ENCODE measurements at places on chromosomes 3 and 15. TPM values are rescaled to one million over a fixed set of nuclear protein-coding genes. Genes with fewer than 3 reads are reported as not detected.
A peak's percentile ranks its signal among the peaks of the same experiment; 100 is the strongest.

DNA sequence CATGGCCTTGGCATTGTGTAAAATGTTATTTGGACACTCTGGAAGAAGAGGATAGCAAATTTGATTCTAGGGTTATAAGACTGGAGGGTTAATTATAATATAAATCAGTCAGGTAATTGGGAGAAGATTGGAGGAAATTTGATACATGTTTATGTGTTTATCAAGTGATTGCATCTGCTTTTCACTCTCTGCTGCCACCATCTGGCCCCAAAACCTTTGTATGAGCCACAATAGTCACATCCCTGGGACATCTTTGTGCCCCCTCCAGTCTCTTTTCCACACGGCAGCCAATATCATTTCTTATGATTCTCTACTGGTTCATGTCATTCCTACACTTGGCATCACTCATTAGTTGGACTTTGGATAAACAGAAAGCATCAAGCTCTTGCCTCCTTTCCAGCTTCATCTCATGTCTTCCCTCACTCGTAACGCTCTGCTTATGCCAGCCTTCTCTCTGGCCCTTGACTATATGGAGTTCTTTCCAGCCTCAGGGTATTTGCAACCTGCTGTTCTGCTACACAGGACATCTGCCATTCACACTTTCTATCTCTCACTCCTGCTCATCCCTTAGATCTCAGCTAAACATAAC lies 602.3 kb upstream of the SUCLG2 start:
- H3K27ac ChIP-seq, result no peak overlapping the region
- H3K36me3 ChIP-seq, result no peaks in the 10 kb centered on the region
- no peaks in the 10 kb centered on the region for H3K4me1 ChIP-seq
- DNase-seq, result peak; percentile 47
- peaks cover 3% of the 10 kb centered on the region for H3K27me3 ChIP-seq

DNA sequence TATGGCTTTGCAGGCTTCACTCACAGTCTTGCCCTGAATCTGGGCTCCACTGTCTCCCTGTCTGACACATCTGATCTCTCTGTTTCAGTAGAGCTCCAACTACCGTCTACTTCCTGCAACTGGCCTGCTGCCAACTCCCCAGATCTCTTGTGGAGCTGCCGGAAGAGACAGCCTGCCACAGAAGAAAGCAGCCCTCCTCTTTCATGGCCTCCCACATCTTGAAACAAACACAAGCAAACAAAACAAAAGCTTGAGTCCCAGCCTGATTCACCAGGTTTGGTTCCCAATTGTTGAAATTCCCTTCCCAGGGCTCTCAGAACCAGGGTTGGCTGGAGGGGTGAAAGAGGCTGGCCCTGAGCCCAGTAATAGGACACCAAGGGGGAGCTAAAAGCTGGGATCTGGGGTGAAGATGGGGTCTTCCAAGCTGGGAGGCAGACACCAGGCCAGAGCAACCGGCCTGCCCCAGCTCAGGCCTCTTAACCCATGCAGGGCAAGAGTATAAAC lies 55.3 kb upstream of the CA12 start:
- peaks cover 47% of the 10 kb centered on the region for H3K4me1 ChIP-seq
- no peaks in the 10 kb centered on the region for H3K36me3 ChIP-seq
- DNase-seq, result peak; percentile 90
- no peaks in the 10 kb centered on the region for H3K27me3 ChIP-seq
- H3K27ac ChIP-seq, result peak overlapping the region; percentile 80
- H3K4me3 ChIP-seq, result no peak overlapping the region

DNA sequence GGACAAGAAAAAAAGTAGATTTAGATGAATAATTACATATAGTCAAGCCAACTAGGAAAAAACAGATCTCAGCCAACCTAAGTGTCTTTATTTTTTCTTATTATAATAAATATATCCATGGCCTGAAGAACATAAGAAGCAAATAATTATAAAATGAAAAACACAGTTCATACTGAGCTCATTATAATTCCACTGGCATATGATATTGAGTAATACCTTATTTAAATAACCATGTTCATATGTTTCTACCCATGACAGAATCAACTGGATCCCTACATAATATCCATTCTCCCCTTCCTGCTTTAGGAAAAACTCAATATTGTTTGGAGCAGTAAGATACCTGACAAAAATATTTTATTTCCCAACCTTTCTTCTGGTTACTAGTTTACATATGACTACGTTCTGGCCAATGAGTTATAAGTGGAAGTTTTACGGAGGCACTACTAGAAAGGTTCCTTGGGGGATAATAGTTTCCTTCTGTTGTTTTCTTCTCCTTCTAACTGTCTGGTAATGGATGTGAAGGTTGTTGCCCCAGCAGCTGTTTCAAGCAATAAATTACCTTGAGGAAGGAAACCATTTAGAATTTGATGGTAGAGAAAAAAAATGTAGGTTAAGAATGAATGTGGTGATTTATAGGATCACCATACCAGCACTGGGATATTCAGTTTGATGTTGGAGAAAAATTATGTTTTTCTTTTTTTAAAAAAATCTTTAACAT lies 184.1 kb upstream of the MBNL1 start:
- DNase-seq, result no peak
- H3K27me3 ChIP-seq, result no peaks in the 10 kb centered on the region
- H3K27ac ChIP-seq, result no peak overlapping the region
- H3K4me3 ChIP-seq, result no peak overlapping the region
- no peaks in the 10 kb centered on the region for H3K36me3 ChIP-seq

DNA sequence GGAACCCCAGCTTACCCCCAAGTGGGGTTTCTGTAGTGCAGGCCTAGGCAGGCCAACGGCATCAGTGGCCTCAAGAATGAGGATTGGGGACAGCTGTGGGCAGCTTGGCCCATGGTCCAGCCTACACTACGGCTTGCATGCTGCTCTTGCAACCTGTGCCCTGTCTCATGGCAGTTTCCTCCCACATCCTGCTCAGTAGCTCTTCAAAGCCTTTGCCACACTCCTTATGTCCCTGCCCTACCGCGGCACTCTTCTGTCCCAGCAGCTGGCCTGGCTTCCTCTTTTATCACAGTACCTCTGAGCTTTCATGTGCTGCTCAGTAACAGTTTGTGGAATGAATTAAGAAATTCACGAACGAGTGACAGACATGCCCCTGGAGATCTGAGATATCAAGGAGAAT lies 431.0 kb downstream of the EPHB1 start:
- H3K4me1 ChIP-seq, result no peaks in the 10 kb centered on the region
- H3K27ac ChIP-seq, result no peak overlapping the region
- DNase-seq, result no peak
- H3K4me3 ChIP-seq, result no peak overlapping the region
- H3K27me3 ChIP-seq, result no peaks in the 10 kb centered on the region

GRCh38 chr15:52503788-52504496 lies 24.7 kb downstream of the MYO5A start:
- H3K27me3 ChIP-seq, result no peaks in the 10 kb centered on the region
- H3K4me3 ChIP-seq, result no peak overlapping the region
- peaks cover 28% of the 10 kb centered on the region for H3K4me1 ChIP-seq
- no peak for DNase-seq
- no peaks in the 10 kb centered on the region for H3K36me3 ChIP-seq

GRCh38 chr3:192904632-192905289 lies 12.9 kb downstream of the MB21D2 start:
- H3K4me3 ChIP-seq, result no peak overlapping the region
- peaks cover 10% of the 10 kb centered on the region for H3K4me1 ChIP-seq
- DNase-seq, result no peak
- H3K36me3 ChIP-seq, result peaks cover 1% of the 10 kb centered on the region

DNA sequence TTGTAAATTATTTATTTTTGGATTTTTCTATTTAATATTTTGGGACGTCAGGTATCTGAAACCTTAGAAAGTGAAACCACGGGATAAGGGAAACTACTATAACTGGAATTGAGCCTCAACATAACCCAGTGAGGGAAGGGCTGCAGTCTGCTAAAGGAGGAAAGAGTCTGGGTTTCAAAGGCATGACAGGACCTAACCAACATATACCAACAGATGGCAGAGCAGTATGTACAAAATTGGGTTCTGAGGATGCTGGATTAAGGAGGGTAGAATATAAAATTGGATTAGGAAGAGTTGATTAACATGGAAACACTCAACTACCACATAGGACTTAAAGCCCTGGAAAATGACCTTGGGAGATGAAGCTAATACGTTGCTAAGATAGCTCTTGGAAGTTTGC lies 603.5 kb downstream of the MECOM start:
- H3K36me3 ChIP-seq, result no peaks in the 10 kb centered on the region
- H3K4me1 ChIP-seq, result no peaks in the 10 kb centered on the region
- H3K27ac ChIP-seq, result no peak overlapping the region
- H3K27me3 ChIP-seq, result no peaks in the 10 kb centered on the region

GRCh38 chr3:121362035-121362734 lies 183.6 kb downstream of the POLQ start:
- peaks cover 6% of the 10 kb centered on the region for H3K27me3 ChIP-seq
- DNase-seq, result no peak
- H3K27ac ChIP-seq, result no peak overlapping the region

DNA sequence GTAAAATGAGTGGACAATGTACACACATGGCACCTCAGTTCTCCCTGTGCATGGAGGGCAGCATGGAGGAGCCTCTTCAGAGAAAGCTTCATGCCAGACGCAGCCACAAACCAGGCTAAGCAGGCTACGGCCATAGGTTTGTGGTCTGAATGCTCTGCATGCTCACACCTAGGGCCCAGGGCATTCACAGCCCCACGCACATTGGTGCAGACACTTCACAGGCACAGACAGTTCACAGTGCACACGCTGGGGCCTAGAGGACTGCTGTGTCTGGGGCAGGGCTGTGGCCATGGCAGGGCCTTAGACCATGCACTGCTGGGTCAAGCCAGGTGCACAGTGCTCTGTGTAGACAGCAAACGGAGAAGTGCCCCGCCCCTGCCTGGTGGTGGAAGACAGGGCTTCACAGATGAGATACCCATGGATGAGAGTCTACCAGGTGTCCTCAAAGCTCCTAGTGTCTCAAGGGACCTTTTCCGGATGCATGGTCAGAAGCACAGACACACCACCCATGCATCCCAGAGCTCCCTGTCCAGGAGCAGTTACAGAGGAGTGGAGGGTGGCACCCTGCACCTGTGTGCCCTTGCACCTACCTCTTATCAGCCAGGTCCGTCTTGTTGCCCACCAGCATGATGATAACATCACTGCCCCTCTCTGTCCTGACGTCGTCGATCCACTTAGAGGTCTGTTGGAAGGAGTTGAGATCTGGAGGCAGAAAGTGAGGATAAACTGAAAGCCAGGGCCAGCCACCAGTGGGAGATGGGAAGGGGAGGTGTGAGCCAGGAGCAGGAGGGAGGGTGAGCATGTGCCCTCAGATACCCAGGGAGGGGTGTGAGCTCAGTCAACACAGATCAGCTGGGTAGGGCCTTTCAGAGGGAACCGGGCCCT lies 33.5 kb downstream of the SRPRB start:
- H3K4me3 ChIP-seq, result no peak overlapping the region
- no peaks in the 10 kb centered on the region for H3K4me1 ChIP-seq
- H3K27ac ChIP-seq, result no peak overlapping the region
- H3K27me3 ChIP-seq, result no peaks in the 10 kb centered on the region
- DNase-seq, result no peak

DNA sequence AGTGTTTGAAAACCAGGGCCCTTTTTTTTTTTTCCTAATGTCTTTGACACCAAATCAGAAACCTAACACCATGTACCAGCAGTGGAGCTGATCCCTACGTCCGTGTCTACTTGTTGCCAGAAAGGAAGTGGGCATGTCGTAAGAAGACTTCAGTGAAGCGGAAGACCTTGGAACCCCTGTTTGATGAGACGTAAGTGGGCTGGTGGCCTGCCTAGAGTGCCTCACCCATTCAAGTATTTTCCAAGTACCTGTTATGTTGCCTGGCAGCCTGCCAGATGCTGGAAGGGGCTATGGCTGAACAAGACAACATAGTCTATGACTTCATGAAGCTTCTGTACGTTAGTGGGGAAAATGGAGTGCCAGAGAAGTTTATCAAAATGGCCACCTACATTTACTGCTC lies 39.7 kb downstream of the ESYT3 start:
- no peaks in the 10 kb centered on the region for H3K36me3 ChIP-seq
- no peaks in the 10 kb centered on the region for H3K4me1 ChIP-seq
- H3K27ac ChIP-seq, result no peak overlapping the region
- H3K4me3 ChIP-seq, result no peak overlapping the region

- H3K36me3 ChIP-seq, result no peaks in the 10 kb centered on the region
- H3K4me3 ChIP-seq, result no peak overlapping the region
- DNase-seq, result no peak
- no peaks in the 10 kb centered on the region for H3K4me1 ChIP-seq
- no peaks in the 10 kb centered on the region for H3K27me3 ChIP-seq
- H3K27ac ChIP-seq, result no peak overlapping the region
Observed at GRCh38 chr3:111747490-111747889, 111.6 kb upstream of the PHLDB2 start.

DNA sequence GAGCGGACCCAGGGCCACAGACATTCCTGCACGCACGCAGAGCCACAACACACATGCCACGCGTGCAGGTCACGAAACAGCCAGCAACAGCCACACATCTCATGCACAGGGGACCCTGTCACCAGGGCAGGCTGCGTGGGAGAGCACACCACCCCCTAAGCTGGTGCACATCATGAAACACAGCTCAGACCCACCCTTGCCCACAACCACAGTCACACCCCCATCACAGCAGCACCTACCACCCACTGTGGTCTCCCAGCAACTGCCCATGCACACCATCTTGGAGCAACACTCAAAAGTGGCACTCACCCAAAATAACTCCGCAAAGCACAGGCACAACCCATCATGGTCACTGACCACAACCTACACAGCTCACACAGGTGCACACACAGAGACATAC lies 75.7 kb downstream of the OCA2 start:
- no peaks in the 10 kb centered on the region for H3K36me3 ChIP-seq
- no peak for DNase-seq
- H3K4me3 ChIP-seq, result no peak overlapping the region
- H3K27ac ChIP-seq, result no peak overlapping the region
- H3K27me3 ChIP-seq, result peaks cover 6% of the 10 kb centered on the region

QRICH1 gene
- total RNA-seq, result 171 TPM

CEP70 gene
- 11.4 TPM for total RNA-seq

UBA7 gene
- 85.7 TPM for total RNA-seq

GHRL gene
- 0.30 TPM for total RNA-seq

TM4SF4 gene
- not detected for total RNA-seq

OCA2 gene
- total RNA-seq, result not detected

TEX55 gene
- not detected for total RNA-seq

MUC20 gene
- 0.54 TPM for total RNA-seq

RNF7 gene
- total RNA-seq, result 67.2 TPM

ST3GAL6 gene
- not detected for total RNA-seq

TPRG1 gene
- total RNA-seq, result 11.6 TPM

LDHAL6B gene
- not detected for total RNA-seq
